PC-9 (cell line): ENCODE measurements at places on chromosomes 1 and 21. TPM values are rescaled to one million over a fixed set of nuclear protein-coding genes. Genes with fewer than 3 reads are reported as not detected.

DNA sequence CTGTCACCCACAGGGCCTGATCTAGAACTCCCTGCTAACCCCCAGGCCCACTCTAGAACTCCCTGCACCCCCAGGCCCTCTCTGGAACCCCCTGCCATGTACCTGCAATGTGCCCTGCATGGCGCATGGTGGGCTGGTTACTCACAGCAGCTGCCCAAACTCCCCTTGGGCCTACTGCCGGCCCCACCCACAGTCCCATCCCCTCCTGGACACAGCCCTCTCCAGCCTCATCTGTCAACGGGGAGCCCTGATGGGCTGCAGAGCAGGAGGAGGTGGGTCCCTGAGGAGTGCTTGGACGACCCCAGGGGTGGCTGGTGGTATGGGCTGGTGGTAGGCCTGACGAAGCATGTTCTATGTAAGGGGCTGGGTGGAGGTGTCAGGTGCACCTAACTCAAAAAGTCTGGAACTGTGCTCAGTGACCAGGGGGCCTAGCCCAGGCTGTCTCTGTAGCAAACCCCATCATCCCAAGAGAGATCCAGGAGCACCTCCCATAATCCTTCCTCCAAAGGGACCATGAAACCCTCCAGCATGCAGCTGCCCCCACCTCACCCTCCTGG is 19.0 kb upstream of the PRSS38 start:
- DNase-seq, result no peak

DNA sequence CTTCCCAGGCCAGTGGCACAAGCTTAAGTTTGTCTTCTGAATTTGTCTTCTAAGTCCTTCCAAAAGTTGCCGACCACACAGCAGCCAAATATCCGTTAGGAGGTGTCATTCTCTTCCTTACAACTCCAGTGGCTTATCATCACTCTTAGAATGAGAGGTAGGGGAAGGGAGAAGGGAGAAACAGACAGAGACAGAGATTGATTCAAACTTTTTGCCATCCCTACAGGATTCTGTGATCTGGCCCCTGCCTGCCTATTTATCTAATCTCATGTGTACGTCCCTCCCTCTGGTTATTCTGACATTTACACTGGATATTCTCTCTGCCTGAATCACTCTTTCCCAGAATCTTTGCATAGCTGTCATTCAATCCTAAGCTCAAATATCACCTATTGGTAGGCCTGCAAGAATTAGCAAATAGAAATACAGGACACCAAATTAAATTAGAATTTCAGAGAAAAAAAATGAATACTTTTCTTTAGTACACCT is 488 bp upstream of the GNL2 start:
- DNase-seq, result no peak

GRCh38 chr1:66278260-66279021 is 255.5 kb upstream of the SGIP1 start:
- no peak for DNase-seq

DNA sequence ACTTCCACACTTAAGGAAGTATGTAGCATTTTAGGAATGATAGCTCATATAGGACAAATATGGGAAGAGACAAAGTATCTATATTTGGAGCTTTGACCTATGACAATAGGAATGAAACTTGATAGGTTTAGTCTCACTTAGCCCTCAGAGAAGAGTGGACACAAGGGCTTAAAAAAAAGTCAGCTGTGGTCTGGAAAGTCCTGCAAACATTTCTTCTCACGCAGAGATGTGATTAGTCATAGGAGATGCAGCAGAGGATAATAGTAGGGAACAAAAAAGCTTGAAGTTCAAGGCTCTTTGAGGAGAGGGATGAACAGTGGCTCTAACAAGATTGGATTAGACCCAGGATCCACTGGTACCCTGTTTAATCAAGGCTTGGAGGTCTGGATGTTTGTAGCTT is 14.8 kb upstream of the RNF220 start:
- DNase-seq, result peak; percentile 41

GRCh38 chr21:37196847-37197246 is 70.3 kb downstream of the VPS26C start:
- no peak for DNase-seq

DNA sequence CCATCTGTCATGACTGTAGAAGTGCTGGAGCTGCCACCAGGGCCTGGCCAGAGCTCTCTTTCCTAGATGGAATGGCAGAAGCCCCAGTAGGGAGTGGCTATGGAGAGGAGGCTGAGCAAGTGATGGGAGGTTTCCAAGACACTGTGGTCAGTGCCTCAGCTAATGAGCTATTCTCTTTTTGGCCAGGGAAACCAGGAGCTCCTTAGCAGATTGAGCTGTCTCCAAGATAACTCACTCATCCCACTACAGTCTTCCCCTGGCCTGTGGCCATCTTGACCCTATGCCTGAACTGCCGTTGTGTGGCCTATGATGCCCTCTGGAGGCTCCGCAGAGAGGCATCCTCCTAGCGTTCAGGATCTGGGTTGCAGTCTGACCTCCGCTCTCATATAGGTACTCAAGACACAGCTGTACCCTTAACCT is 60.5 kb downstream of the ERI3 start:
- no peak for DNase-seq

- DNase-seq, result no peak
These were observed 18.9 kb downstream of the CDK18 start for GRCh38 chr1:205523261-205523890.

DNA sequence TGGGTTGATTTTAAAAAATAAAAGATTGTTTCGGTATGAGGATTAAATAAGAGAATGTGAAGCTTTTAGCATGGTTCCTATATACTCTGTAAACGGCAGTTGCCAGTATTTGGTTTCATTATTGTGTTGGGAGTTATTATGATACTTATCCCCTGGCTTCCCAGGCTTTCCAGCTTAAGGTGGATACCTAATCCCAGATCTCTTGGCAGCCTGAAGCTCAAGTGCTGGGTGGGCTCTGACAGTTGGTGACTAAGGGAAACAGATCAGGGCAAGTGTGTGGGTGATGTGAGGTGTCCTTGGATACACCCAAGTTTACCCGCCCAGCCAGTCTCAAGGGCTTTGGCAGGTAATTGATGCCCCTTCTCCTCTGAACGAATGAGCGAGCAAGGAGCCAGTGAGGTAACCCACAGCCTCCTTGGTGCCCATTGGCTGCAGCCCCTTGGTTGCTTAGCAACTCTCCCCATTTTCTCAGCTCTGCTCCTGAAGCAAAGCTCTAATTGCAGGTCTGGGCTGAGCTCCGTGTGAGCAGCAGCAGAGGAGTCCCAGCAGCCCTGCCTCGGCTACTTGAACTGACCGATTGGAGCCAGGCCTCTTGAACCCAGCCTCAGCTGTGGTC is 6.1 kb downstream of the IPO13 start:
- no peak for DNase-seq

GRCh38 chr21:39796466-39796865 is 51.5 kb downstream of the IGSF5 start:
- no peak for DNase-seq

DNA sequence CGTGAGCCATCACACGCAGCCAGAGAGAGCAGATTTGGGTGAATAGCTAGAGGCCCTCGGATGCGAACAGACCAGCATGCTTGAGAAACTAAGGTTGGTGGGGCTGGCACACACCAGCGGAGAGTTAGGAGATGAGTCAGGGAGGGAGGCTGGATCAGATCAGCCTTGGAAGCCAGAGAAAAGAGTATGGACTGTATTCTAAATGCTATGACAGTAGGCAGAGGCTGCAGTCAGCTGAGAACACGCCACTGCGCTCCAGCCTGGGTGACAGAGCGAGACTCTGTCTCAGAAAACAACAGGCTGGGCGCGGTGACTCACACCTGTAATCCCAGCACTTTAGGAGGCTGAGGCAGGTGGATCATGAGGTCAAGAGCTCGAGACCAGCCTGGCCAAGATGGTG is 4.0 kb upstream of the PLEKHM2 start:
- peak; percentile 59 for DNase-seq

DNA sequence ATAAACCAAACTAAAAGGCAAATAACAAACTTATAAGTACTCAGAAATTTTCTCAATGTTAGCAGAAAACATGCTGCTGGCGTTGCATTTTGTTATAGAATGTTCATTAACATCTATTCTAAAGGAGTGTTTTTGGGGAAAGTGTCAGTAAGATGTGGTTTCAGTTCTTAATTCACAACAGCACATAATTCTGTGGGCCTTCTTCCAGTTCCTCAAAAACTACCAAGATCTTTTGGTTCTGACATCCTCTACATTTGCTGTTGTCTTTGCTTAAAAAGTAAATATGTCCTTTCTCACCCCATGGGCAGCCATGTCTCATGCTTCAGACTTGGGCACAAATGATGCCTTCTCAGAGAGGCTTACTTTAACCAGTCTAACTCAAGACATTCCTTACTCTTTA is 152.5 kb downstream of the CDC7 start:
- no peak for DNase-seq

Gene SH2D5
- 1.1 and 1.5 TPM in 2 replicates for total RNA-seq

Gene SLC45A3
- 15.2 and 19.9 TPM in 2 replicates for total RNA-seq

Gene GBP6
- total RNA-seq, result 2.0 and 2.2 TPM in 2 replicates
